GM20000 (cell line): ENCODE measurements at places on chromosomes 6 and 20.

DNA sequence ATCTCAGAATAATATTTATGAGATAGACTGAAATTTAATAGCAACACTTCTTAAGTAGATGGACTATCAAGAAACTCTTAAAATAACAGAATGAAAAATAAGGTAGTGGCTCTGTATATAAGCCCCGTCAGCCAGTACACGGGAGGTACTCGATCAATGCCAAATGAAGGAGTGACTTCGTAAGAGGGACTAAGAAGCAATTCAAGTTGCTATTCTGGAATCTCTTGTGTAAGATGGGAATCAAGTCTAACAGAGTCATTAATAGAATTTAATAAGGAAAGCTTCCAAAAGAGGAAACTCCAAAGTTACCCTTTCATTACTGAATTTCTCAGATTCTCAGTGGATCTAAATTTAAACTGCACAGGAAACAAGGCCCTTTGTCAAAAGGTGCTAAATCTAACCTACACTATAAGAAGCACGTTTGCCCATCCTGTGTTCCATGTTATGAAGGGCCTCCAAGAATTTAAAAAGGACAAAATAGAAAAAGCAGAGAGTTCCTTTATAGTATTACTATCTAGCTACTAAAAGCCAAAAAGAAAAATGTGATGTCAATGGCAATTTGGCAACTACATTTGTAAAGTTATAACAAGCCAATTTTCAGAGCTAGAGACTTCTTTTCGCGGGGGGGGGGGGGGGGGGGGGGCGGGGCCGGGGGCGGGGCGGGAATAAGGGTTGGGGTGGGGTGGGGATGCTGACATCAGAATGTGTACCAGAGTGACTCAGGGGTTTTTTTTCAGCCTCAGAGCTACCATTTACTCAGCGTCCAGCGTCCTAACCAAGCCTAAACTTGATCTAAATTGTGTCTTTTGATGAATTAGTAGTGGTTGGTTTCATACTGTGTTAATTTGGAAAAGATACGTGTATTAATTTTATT is 200.6 kb downstream of the GMPR start:
- DNase-seq = peak; percentile 56

DNA sequence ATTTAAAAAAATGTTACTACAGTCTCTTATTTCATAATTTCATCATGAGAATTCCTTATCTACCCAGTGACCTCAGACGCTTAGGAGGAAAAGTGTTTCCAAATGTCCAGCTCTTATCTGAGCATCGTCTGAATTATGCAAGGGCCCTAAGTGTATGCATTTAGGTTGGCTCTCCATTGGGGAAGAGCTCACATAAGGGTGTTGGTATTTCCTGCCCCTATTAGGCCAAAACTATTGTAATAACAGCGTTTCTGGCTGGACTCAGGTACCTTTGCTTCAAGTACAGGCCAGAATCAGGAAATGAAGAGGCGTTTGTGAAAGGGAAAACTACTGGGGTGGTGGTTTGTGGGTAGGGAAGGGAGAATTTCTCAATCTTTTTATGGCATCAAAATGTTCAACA is 40.4 kb upstream of the SGK1 start:
- DNase-seq = no peak

- no peak for DNase-seq
Measured at GRCh38 chr20:53101992-53102760, 130.0 kb downstream of the TSHZ2 start.

GRCh38 chr6:75280131-75280855 is 4.3 kb downstream of the TMEM30A start:
- no peak for DNase-seq

DNA sequence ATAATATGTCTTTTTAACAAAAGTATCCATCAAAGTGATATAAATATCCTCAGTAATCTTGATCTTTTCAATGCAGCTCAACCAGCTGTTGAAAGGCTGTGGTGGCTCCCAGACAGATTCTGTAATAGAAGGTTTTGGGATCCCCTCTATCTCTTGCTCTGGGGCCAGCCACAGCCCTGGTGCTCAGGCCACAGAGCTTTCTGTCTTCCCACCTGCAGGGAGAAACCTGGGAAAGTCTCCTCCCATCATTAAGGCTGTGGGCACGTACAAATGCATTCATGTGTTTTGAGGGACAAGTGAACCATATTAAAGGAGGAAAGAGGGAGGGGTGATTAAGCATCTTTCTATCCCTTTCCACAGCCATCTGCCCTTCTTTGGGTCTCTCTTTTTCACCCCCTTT is 183.1 kb downstream of the PRDM13 start:
- DNase-seq = no peak

DNA sequence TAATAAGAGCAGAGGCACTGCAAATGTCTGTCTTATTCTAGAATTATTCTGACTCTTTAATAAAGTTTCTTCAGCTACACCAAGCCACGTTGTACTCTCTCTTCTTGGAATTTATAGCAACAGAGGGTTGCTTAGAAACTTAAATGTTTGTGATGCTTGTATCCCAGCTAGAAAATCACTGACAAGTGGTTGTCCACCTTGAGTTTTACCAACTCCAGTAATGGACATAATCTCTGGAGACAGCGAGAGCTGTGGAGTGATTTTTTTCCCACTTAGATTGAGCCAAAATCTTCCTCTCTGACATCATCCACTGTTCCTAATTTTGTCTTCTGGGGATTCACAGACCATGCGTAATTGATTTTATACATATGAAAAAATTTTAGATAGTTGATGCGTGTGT is 8.0 kb downstream of the ECT2L start:
- DNase-seq = no peak

DNA sequence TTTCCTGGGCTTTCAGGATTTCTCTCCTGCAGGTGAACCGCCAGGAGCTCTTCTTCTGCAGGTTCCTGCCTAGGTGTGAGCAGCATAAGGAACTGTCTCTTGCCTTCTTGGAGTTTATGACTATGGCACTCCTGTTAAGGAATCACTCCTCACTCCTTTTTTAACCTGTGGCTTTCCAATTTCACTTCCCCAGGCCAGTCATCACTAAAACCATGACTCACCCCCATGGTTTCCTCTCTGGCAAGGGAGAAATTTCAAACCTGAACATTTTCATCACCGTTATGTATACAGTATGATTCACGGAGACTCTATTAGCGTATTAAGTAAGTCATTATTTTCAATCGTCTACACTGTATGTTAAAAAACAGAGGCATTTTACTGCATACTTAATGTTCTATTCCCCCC is 78.2 kb upstream of the ARID1B start:
- DNase-seq = no peak

- peak; percentile 32 for DNase-seq
Measured at GRCh38 chr6:41092421-41093140, 19.8 kb downstream of the NFYA start.

DNA sequence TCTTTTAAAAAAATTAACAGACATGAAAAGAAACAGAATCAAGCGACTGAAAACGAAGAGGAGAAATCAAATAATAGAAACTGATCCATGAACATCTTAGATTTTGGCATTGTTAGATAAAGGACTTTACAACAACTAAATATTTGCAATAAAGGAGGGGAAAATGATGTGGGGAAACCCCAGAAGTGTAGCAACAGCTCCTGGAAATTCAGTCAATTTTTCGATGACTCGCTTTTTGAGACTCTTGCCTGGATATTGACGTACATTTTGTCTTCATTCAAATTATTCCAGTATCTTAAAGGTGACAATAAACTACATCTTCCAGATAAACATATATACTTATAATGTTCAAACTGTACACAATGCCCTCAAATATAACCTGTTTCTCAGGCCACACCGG is 44.1 kb downstream of the ADGB start:
- no peak for DNase-seq

DNA sequence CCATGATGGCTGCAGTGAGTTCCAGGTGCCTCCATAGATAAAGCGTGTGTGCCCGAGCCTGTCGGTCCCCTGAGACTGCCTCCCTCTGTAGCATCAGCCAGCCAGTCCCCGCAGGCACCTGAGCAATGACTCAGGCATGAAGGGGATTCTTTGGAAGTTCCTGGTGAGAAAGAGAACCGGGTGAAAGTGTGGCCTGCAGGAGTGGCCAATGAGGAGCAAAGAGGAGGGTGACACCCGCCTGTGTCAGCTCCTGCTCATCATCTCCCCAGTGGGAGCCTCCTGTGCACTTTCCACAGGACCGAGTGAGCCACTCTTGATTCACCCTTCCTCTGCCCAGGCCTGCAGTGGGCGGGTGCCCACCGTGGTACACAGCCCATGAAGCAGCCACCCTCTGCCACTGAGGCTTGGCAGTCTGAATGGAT is 71.2 kb upstream of the PTPN1 start:
- no peak for DNase-seq

- peak; percentile 43 for DNase-seq
Measured at GRCh38 chr20:49937027-49937929, 1.1 kb downstream of the RNF114 start.

GRCh38 chr6:403659-404655 is 12.4 kb downstream of the IRF4 start:
- DNase-seq = no peak

GRCh38 chr6:43240950-43241349 is 2.3 kb upstream of the TTBK1 start:
- DNase-seq = no peak

DNA sequence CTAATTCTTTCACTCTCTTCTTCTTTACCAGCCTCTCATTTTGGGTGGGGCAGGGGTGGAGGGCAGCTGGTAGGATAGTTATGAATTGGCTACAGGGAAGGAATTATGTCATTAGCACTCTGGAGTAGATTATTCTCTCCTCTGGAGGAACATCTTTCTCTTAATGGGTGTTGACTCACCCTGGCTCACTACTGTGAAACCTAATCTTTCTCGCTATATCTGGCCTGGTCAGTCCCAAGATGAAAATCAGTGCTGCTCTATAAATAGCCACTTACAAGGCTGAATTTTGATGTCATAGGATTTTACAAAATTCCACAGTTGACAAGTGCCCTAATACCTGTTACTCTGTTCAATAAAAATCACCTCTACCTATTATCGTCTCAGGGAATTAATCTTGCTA is 151.3 kb downstream of the COL9A1 start:
- no peak for DNase-seq

DNA sequence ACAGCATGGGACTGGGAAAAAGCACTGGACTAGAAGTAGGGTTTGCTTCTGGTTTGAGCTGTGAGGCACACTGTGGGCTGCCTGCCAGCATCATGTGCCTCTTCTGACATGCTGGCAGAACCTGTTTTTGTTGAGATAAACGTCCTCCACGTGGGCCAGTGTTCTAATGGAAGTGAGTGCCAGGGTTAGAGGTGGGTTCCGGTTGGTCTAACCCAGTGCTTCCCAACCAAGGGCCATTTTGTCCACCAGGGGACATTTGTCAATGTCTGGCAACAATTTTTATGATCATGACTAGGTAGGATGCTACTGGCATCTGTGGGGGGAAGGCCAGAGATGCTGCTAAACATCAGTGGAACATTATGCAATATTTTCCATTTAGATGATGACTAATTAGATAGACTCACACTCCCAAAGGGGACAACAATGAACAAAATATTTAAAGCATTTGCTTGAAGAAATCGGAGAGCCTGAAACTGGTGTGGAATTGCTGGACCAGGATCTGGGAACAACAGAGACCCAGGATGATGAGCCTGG is 7.8 kb upstream of the APMAP start:
- no peak for DNase-seq

GRCh38 chr20:10060226-10060625 is 25.4 kb downstream of the ANKEF1 start:
- no peak for DNase-seq

- DNase-seq = no peak
Measured at GRCh38 chr6:12436224-12436623, 146.1 kb downstream of the EDN1 start.

GRCh38 chr20:50199703-50200102 is 9.1 kb downstream of the CEBPB start:
- no peak for DNase-seq

DNA sequence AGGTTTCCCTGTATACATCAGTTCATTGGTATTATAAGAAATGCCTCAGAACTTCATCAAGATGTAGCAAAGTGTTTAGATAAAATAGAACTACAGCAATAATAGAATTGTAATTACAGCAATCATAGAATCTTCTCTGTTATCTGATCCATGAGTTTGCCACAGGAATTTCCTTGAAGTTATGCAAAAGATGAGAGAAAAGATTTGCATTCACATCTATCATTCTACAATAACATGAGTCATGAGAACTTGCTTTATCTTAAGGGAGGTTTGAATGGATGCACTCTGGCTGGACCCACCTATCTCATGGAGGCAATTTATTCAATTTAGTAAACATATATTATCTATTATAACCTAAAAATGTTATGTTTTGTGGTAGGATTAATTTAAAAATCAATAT is 329.8 kb upstream of the EPHA7 start:
- no peak for DNase-seq

GRCh38 chr6:1609041-1609647 is 571 bp upstream of the FOXC1 start:
- peak; percentile 52 for DNase-seq
